ENCODE measurements at places on chromosomes 1 and 21. TPM values are rescaled to one million over a fixed set of nuclear protein-coding genes. Genes with fewer than 3 reads are reported as not detected.
A peak's percentile ranks its signal among the peaks of the same experiment; 100 is the strongest.

DNA sequence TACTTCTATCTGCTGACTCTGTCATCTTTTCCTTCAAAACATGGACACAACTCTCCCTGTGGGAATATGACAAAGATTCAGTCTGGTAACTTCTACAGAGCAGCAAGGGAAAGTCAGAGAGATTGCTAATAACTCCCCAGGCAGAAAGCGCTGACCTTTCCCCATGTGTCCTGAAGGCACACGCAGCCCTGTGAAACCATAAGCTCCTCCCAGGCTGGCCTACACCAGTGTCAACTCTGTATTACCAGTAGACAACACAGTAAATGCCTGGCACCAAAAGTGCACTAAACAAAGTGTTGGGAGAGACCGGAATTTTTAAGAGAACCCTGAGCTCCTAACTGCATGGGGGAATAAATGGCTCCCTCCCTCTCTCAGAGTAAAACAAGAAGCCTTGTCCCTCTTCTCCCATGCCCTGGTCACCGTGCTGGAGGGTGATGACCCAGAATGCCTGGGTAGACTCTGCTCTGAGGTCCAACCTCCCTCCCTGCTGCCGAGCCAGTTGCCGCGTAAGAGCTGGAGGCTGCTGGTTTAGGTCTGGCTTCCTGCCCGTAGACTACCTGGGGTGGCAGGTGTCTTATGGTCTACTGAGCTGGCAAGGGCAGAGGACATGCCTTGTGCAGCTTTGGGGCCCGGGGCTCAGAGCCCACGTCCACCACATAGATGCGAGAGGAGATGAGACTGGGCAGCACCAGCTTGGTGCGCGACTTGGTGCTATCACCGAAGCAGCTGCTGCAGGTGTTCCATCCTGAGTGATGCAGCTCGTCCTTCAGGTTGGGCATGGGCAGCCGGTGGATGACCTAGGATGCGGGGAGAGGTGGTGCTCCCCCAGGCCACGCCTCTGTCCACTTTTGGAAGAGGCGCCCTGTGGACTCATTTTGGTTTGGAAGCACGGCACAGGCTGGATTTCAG, 3.9 kb downstream of the SELENBP1 start:
- DNase-seq, result peak; percentile 58

DNA sequence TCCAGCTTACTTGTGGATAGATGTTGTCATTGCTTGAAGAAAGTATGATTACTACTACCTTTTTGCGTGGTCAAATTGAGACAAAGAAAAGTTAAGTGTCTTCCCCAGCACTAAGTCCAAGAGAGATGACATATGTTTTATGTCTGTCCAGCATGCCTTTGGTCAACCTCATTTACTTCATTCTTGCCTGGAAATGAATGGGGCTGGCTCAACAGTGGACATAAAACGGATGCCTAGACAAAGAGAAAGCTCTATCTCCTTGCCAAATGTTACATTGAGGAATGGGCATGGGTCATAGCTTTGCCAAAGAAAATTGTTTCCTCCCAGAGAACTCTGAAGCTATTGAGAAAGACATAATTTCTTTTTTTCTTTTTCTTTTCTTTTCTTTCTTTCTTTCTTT, 82.4 kb upstream of the PLPPR4 start:
- DNase-seq, result no peak

GRCh38 chr1:178629252-178630154, 95.5 kb upstream of the RALGPS2 start:
- DNase-seq, result no peak

- DNase-seq, result no peak
Observed at GRCh38 chr21:19261731-19262376, 858.3 kb upstream of the TMPRSS15 start.

GRCh38 chr1:94934551-94934950, 7.6 kb upstream of the CNN3 start:
- no peak for DNase-seq

GRCh38 chr1:118429856-118430255, 244.8 kb upstream of the SPAG17 start:
- no peak for DNase-seq

DNA sequence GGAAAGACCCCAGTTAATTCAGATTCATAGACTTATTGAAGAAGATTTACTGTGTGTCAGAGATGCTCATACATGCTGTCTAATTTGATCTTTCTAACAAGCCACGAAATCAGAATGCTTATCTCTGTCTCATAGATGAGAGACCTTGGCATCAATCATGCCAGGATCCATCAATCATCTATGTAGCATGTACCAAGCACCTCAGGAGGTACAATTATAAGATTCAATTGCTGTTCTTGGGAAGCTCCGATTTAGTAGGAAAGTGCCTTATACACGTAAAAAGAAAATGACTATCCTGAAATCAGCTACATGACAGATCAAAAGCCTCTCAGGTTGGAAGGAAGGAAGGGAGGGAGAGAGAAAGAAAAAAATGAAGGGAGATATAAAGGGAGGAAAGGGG, 18.5 kb upstream of the VTCN1 start:
- DNase-seq, result no peak

- no peak for DNase-seq
Observed at GRCh38 chr1:81053826-81054225, 746.9 kb upstream of the ADGRL2 start.

GRCh38 chr1:25504706-25505595, 38.5 kb upstream of the LDLRAP1 start:
- no peak for DNase-seq

- peak; percentile 70 for DNase-seq
Observed at GRCh38 chr1:245363461-245364200, 208.8 kb downstream of the KIF26B start.

- no peak for DNase-seq
Observed at GRCh38 chr1:37358992-37359391, 115.4 kb upstream of the ZC3H12A start.

DNA sequence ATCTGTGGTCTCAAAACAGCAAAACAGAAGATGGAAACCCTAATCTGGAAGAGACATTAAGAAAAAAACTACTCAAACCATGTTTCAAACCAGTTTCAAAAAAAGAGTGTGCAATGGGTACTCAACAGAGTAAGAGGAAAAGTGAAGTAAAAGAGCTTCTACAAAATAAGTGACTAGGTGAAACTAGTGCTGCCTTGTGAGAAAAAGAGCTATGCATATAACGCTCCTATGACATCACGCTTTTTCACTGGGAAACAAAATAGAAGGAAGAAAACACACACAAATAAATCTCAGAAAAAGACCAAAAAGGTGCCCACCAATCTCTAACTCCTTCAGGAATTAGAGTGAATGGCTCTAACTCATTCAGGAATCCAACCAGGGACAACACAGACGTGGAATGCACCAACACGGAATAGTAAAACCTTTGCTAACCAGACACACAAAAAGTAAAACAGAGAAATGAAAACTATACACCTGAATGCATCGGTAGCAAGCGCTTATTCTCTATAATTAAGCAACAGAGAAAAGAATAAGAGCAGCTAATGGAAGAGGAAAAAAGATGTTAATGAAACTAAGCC, 1.3 kb downstream of the FOXJ3 start:
- no peak for DNase-seq

DNA sequence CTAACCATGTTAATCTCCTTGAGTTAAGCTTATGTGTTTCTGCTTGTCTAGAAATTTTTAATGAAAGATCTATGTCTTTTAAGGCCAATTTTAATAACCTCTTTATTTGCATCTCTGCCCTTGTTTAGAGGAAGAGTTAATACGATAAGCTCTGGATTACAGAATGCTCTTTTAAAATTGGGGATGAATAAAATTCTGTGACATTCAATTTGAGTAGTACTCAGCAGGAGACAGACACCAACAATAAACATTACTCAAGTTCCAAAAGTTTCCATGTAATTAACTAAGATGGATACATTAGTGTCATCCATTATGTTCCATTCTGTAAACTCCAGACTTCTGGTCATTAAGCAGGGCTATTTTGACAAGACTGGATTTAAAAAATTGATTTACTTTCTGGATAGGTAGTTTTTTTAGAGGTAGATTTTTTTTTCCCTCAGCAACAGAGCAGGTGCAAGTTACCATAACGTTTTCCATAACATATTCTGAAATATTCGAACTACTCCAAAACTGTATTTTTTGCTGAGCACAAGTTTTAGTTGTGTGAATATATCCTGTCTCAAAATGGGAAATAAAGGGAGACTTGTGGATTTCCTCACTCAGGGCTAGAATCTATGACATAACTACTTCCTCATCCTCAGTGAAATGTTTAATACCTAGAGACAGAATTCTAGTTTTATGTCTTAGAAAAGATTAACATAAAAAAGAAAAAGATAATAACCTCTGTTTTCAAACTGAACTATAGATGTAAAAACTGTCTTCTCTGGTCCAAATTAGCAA, 221.7 kb downstream of the NEGR1 start:
- no peak for DNase-seq

DNA sequence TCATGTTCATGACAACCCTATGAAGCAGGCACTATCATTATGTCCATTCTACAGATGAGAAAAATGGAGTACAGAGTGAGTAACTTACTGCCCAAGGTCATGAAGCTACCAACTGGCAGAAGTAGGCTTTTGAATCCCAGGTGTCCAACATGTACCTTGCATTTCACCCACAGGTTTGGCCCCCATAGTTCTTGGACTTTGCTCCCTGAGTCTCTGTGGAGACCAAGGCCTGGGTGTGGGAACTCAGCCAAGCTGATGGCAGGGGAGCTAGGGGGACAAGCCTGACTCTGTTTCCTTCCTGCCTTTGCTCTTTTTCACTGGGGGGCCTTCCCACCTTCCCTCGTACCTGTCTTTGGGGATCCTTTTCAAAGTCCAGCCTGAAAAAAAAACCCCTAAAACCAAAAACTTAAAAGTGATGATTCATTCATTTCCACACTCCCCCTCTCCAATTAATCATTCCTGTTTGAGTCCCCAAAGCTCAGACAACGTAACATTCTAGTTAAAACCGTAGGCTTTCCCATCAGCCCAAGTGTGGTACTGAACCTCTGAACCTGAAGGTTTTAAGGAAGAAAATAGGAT, 8.5 kb upstream of the TTC22 start:
- DNase-seq, result no peak

DNA sequence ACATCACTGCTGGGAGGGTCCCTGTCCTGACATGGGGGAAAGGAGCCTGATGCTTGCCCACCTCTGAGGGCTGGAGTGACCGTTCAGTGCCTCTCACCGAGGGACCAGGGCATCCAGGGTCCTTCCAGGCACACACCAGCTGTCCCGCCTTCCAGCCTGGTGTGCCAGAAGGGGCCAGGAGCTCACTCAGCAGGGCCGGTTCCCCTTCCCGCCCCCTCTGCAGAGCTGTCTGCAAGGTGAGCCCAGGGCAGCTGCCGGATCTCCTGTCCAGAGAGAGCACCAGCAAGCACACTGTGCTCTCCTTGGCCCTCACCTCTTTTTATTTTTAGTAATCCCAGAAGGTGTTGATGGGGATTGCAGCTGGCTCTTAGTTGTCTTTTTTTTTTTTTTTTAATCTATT, 16.9 kb downstream of the H6PD start:
- peak; percentile 73 for DNase-seq

GRCh38 chr1:151036356-151036755, at the start of gene BNIPL:
Gene BNIPL (plus strand): TSS chr1:151036586. CDS start chr1:151036726, 140 bp downstream.
- DNase-seq, result no peak

GRCh38 chr1:240350910-240351331, 259.2 kb downstream of the FMN2 start:
- no peak for DNase-seq

DNA sequence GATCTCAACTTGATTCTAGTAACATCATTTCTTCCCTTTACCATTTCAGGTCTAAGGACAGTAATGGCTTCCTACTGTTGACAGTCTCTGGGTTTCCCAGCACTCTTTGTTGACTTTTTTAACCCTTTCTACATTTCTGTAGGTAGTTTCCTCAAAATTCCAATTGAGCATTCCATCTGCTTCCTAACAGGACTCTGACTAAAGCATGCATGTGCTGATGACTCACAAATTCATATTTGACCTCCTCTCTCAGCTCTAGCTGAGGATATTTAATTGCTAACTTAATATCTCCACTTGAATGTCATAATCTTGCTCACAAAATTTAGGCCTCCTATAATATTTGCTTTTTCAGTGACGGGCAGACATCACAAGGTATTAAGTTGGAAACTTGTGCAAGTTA, 93.3 kb upstream of the ZNHIT6 start:
- no peak for DNase-seq

DNA sequence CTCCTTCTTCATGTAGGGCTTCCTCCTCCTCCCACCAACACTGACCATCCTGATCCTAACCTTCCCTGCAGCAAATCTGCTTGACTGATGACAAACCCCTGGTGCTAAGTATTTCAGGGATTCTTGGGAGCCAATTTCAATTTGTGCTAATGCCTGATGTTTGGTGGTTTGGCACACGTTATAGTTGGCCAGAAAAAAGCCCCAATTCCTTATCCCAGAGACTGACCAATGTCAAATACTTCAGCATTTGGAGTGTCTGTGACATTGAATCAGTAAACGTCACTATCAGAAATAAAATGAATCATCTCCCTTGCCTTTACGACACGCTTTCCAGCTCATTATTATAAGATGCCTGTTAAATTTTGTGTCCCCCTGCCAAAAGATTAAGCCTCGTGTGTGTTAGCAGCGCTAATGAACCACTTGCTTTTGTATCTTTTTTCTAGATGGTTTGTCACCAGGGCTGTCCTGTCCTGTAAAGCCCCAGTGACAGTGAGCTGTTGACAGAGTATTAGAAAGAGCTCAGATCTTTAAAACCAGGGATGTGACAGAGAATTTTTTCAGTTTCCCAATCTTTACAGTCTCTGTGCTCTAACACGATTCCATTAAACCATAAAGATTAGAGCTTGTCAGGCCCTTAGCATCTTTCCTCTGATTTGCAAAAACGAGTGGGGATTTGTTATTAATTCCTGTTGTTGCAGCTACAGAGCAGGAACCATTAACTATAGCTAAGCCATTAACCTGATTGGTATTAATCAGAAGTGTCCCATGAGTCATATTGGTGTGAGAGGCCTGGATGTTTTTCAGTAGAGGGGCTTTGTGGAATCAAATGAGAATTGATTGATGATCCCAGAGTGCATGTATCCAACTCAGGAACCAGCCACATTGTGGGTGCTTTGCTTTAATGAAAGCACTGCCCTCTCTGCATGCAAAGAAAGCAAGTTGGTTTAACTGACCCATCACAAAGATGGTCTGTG, 665.1 kb upstream of the PLXNA2 start:
- no peak for DNase-seq

DNA sequence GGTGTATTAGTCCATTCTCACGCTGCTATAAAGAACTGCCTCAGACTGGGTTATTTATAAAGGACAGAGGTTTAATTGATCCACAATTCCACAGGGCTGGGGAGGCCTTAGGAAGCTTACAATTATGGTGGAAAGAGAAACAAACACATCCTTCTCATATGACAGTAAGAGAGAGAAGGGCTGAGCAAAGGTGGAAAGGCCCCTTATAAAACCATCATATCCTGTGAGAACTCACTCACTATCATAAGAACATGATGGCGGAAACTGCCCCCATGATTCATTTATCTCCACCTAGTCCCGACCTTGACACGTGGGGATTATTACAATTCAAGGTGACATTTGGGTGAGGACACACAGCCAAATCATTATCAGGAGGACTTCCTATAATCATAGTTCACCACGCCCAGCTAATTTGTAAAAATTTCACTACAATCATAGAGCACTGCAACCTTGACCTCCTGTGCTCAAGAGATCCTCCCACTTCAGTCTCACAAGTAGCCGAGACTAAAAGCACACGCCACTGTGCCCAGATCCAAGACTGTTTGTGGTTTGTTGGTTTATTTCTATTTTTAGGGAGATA, 164.9 kb downstream of the RERE start:
- DNase-seq, result no peak

- no peak for DNase-seq
Observed at GRCh38 chr21:41121785-41122415, 46.1 kb upstream of the BACE2 start.

MLLT11 gene
- 0.52 TPM for total RNA-seq

MYOM3 gene
- not detected for total RNA-seq

CFHR5 gene
- total RNA-seq, result not detected

OVAAL gene
- total RNA-seq, result not detected

NBPF3 gene
- total RNA-seq, result 9.8 TPM

PSMB2 gene
- 45.5 TPM for total RNA-seq

RGS13 gene
- 1.7 TPM for total RNA-seq

AMY2B gene
- total RNA-seq, result 19.7 TPM

Measured in spleen (tissue), 13 donors.